ENCODE measurements at places on chromosomes 12 and 14.

- no peak for DNase-seq
Observed at GRCh38 chr12:89706986-89707702, 1.5 kb downstream of the ATP2B1 start.

DNA sequence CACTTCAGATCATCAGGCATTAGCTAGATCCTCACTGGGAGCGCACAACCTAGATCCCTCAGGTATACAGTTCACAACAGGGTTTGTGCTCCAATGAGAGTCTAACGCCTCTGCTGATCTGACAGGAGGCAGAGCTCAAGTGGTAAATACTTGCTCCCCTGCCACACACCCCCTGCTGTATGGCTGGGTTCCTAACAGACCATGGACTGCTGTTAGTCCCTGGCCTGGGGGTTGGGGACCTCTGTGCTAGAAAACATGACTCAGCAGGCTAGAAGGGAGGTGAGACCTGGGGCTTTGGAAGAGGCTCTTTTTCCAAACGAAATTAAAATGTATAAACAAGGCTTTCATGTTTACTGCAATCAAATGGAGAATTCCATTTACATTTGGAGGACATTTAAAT is 691.1 kb downstream of the FLRT2 start:
- no peak for DNase-seq

DNA sequence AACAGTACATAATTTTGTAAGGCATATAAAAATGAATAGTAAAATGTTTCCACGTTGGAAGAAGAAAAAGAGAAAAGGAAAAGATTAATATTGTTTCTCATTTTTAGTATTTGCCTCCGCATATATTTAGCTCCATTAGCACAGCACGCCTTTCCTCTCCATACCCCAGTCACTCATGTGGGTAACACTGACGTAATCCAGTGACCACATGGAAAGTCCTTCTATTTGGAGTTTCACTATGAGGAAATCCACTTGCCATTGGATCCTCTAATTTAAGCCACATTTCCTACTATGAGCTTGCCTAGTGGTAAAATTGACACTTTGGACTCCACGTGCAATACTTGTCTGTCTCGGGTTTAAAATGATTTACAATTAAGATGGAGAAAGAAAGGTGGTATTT is 5.7 kb upstream of the SLCO1A2 start:
- no peak for DNase-seq

DNA sequence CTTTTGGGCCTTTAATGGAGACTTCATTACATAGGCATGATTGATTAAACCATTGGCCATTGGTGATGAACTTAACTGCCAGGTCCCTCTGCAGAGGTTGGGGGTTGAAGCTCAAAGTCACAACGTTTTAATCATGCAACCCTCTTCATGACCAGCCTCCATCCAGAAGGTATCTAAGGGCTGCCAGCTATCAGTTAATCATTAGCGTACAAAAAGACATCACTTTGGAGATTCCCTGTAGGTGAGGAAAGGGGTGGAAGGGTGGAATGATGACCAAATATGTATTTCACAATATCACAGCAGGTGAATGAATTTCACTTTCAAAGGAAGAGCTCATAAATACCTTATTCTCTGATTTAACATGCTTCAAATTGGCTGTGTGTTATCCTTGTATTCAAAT is 92.0 kb downstream of the MIPOL1 start:
- no peak for DNase-seq

- DNase-seq, result no peak
Observed at GRCh38 chr12:112354399-112354798, 27.8 kb downstream of the HECTD4 start.

- DNase-seq, result no peak
Observed at GRCh38 chr14:104351849-104352492, 213.6 kb downstream of the KIF26A start.

DNA sequence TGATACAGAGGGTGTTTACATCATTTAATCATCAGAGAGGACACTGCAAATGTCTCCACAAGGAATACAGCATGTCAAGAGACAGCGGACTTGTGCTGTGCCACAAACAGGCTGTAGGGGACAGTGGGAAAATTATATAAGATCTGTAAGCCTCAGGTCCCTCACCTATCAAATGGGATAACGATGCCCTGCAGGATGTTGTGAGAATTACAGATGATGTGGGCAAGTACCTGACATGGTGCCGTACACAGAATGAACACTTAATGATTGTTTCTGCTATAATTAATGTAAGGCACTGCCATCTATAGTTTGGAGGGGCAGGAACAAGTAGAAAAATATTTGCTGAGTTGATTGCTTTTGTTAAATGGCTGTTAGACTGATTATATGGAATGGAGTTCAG is 81.9 kb upstream of the GTF2A1 start:
- no peak for DNase-seq

GRCh38 chr14:99792210-99792535 is 1.0 kb upstream of the EML1 start:
- no peak for DNase-seq

GRCh38 chr12:16407346-16407745 is 59.9 kb downstream of the MGST1 start:
- no peak for DNase-seq

GRCh38 chr12:131872154-131873051 is 22.0 kb upstream of the ULK1 start:
- DNase-seq, result no peak

Measured in suprapubic skin (tissue), 4 donors.